ENCODE measurements at places on chromosomes 2 and 18.

GRCh38 chr2:119197126-119197405, 26.6 kb upstream of the STEAP3 start:
- DNase-seq: no peak

DNA sequence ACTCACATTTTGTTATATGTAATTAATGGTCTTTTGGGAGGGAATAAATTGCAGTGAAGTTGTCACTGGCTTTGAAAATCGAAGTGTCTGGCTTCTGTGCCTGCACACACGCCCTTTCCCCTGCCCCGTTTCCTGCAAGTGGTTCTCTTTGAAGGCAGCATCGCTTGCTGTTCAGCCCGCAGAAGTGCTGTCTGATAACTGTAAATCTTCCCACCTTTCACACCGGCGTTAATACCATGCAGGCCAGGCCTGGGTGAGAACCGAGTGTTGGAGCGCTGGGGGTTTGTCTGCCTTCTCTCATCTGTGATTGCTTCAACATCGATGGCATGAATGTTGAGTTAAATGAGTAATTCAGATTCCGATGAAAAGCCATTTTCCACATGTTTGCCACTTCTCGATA, 37.9 kb upstream of the RPL31 start:
- DNase-seq: no peak

DNA sequence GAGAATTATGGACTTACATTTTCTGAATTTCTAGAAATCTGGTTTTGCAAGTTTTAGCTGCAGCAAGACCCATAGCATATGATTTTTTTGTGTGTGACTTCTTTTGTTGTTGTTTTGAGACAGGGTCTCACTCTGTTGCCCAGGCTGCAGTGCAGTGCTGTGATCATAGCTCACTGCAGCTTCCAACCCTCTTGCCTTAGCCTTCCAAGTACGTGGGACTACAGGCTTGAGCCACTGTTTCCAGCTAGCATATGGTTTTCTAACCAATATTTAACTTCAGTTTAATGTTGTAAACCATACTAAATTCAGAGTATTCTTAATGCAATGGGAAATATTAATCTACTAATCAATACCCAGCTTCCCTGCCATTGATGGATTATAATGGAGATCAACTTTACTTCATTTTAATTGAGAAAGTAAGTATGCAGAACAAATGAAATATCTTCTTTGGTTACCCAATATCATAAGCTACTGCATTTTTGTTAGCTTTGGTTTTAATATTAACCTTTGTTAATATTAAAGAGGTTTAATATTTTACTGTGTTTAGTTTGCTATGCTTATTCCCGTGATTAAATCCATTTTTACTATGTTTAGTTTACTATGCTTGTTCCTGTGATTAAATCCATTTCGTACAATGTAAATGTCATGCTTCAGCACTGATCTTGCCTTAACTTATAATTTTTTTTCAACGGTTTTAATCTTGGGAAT, 273.4 kb upstream of the TMEFF2 start:
- no peak for DNase-seq

- DNase-seq: no peak
Measured at GRCh38 chr2:196983934-196984333, 57.4 kb upstream of the PGAP1 start.

DNA sequence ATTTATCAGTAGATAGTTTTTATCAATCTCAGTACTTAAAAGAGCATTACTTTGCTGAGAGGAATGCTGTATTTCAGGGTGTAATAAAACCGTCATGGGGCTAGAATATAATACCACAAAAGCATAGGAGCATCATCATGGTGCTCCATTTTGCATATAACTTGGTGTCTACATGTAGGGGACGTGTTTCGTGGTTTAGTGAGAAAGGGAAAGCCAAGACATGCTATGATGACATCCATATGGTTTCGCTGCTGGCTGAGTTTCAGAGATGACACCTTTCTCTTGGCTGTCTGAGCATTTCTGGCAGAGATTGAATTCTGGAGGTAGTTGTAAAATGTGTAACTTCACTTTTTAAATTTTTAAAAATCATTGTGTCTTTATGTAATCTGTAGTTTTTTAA, 32.4 kb downstream of the WDR43 start:
- no peak for DNase-seq

DNA sequence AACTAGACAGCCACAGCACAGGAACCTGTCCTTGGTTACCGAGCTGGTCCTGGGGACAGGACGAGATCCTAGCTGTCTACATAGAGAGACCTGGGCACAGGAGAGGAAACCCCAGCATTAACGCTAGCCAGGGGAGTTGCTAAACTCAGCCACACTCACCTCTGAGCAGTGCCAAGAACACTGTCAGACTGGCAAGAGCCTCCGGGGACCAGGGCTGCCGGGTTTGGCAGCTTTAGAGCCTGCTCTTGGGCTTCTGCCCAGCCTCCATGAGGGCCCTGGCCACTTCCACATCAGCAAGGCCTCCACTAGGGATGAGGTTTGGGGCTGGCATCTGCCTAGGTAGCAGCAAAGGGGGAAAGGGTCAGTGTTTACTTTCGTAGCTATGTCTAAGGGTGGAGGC, 6.7 kb downstream of the TMBIM1 start:
- DNase-seq: peak; percentile 51

DNA sequence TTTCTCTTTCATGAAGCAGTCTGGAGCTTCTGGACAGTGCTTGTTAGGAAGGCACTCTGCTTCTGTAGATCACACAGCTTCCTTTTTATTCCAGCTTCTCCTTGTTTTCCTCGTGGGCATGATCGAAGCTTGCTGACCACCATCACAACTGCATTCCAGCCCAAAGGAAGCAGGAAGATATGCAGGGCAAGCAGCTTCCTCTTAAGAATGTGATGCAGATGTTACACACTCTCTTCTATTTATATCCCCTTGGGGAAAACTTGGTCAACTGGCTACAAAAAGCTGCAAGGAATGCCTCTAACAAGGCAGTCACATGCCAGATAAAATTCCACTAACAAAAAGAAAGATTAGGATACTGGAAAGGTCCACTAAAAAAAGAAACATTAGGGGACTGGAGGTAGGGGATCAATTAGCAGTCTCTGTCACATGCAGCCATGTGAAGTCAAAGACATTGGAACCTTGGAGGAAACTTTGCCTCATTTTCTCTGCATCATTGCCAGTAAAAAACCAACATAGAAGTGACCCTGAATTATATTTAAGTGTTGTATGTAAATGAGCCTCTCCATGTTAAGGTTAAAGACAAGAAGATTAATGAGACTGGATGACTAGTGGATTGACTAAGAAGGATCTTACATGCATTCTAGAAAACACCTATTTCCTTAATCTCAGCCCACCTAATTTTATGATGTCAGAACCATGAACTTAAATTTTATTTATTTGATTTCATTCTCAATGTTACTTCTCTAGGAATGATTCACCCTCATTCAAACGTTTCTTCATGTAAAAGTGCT, 98.3 kb downstream of the NAB1 start:
- no peak for DNase-seq

DNA sequence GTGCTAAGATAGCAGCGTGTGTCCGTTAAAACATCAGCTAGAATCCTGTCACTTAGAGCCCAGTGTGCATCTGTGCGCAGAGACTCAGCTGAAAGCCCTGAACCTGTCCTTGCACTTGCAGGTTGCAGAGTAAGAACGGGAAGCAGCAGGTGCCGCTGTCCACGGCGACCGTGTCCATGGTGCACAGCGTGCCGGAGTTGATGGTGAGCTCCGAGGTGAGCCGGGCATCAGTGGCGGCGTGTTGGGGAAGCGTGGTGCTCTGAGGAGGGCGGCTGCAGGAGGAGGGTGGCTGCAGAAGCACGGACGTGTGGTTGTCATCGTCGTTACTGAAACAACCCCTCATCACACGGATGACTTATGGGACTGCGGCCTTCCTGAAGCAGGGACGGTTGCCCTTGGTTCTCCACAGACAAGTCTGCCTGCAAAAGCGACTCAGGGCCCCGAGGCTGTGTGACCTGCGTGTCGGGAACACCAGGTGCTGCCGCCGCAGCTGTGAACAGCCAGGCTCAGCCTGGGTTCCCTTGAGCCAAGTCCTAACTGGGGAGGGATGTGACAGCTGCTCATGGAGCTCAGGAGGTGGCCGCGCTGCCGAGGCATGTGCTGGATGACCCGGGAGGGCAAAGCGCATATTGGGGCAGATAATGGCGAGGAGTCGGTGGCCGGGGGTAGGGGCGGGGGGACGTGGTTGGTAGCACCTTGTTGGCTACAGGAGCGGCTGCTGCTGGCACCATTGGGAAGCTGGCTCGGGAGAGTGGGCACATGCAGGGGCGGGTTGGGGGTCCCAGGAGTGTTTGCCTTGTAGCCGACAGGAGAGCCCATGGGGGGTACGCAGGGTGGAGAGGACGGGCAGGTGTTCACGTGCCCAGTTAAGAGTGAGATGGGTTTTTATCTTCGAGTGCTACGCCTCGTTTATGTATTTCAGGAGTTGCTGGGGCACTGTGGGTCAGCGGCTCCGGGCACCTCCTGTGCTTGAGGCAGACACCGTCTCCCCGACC, 16.6 kb downstream of the CTDP1 start:
- no peak for DNase-seq

DNA sequence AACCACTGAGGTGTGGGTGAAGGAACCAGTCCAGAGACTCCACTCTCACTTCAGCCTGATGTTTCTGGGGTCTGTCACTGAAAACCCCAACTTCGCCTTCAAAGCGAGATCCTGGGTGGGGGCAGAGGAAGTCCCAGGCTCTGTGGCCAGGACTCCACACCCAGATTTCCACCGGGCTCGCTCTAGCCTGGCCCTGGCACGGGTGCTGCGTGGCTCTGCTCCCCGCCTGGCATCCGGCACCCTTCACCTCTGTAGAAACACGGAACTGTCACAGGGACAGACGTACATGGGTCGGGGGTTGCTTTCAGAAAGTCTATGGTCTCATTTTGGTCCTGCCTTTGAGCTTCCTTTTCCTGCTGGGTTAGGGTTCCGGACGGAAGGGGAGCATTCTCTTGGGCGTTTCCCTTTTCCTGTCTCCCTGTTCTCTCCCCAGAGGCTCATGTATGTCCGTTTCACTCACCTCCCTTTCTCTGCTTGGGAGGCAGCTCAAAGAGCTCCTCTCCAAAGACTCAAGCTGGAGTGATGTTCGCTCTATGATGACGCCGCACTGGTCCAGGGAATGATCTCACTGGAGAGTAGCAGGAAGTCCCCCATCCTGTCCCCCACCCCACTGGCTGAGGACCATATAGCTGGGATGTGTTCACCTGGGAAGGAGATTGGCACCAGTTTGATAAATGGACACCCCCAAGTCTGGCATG, 41.5 kb downstream of the ODC1 start:
- DNase-seq: no peak

GRCh38 chr2:199797431-199798403, 53.3 kb downstream of the FTCDNL1 start:
- DNase-seq: no peak

GRCh38 chr2:74292751-74293150, 50.5 kb downstream of the SLC4A5 start:
- DNase-seq: no peak

DNA sequence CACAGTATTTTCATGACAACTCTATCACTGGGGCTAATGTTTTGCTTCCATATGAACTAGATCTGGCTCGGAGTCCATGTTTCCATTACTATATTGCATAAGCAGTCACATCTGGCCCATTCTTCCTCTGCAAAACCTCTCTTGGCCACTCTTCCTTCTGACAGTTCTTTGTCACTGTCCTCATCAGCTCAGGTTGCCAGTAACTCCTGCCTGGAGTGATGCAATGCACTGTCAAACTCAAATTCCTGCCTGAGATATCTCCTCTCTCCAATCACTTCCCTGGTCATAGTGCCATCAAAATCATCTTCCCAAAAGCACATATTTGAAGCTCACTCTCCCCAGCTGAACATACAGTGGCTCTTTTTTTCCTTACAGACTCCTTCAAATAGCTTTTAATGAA, 66.1 kb downstream of the COLEC12 start:
- DNase-seq: peak; percentile 68

GRCh38 chr2:200345975-200346374, 39.5 kb downstream of the SPATS2L start:
- DNase-seq: no peak

GRCh38 chr18:68418226-68418868, 296.6 kb downstream of the TMX3 start:
- no peak for DNase-seq

GRCh38 chr2:23096906-23097602, 287.9 kb upstream of the KLHL29 start:
- DNase-seq: no peak
